Activated CD4-positive, alpha-beta memory T cell treated with anti-CD3 and anti-CD28 coated beads, Interleukin-2, amount 10 ng/mL, durations not matched to agents 7 days and 5 days (primary cell): ENCODE measurements at places on chromosomes 2 and 18.

GRCh38 chr2:178428396-178428806 lies 22.6 kb downstream of the PRKRA start:
- no peak for DNase-seq

DNA sequence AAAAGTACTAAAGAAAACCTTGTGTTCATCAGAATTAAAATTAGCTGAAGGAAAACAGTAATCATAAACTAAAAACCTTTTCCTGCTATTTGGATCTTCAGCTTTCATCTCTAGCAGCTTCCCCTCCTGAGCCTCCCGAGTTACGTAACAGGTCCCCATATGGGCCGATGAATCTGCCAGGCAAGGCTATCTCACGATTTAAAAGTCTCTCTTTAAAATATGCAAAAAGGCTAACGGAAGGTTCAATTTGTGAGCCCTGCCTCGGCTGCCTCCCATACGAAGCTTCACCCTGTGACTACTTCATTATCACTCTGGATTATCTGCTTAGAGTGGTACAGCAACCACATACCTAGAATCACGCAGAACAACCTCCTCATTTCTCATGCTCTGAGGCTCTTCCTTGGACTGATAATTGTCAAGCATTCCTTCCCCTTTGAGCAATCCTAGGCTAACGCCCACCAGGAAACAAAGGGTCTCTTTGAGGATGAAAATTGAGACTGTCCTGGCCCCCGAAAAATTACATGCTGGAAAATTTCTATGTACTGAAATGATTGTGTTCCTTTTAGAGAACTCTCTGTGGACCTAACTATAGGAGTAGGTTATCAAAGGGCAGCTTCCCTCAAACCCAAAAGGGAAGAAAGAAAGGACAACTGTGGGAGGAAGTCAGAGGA lies 147.4 kb downstream of the ZEB2 start:
- no peak for DNase-seq

DNA sequence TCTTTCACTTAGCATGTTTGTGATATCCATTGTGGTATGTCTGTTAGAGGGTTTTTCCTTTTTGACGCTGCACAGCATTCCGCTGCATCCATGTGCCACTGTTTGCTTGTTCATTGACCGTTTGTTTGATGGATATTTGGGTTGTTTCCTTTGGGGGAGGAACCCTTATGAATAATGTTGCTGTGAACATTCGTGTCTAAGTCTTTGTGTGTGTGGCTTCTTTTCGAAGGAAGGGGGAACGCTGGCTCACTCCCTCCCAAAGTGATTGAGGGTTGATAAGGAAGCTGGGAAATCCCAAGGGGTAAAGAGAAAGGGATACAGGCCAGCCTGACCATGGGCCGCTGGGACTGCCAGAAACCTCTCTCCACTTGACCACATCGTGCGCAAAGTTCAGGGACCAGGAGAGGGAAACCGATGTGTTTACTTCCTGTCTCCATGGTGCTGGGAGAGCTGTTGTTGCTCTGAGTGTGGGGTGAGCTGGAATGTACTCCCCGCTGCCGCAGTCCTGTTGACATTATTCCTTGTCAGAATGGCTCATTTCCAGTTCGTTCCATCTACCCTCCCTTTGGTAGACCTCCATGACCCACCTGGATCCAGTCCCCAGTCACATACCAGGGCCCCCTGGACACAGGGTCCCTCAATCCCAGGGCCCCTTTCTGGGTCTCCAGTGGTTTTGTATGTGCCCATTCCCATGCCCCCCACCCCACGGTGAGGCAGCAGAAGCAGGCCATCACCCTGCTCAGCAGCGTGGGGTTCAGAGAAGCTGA lies 39.6 kb downstream of the HS1BP3 start:
- no peak for DNase-seq

GRCh38 chr2:160968183-160968582 lies 192.0 kb upstream of the TANK start:
- no peak for DNase-seq

GRCh38 chr2:73337828-73338227 lies 44.5 kb upstream of the EGR4 start:
- DNase-seq = no peak

GRCh38 chr2:7913974-7914373 lies 767.9 kb upstream of the ID2 start:
- no peak for DNase-seq

GRCh38 chr2:132860220-132860619 lies 190.2 kb upstream of the LYPD1 start:
- DNase-seq = no peak

- peak; percentile 6 for DNase-seq
These were observed 10.8 kb upstream of the SDC1 start for GRCh38 chr2:20235655-20236305.

GRCh38 chr2:111121028-111121827 lies 514 bp downstream of the BCL2L11 start:
- peak; percentile 58 for DNase-seq

GRCh38 chr2:174052584-174052976 lies 87.4 kb upstream of the SP3 start:
- DNase-seq = no peak

GRCh38 chr2:200471324-200471848 lies 38.5 kb downstream of the KCTD18 start:
- peak; percentile 42 for DNase-seq

DNA sequence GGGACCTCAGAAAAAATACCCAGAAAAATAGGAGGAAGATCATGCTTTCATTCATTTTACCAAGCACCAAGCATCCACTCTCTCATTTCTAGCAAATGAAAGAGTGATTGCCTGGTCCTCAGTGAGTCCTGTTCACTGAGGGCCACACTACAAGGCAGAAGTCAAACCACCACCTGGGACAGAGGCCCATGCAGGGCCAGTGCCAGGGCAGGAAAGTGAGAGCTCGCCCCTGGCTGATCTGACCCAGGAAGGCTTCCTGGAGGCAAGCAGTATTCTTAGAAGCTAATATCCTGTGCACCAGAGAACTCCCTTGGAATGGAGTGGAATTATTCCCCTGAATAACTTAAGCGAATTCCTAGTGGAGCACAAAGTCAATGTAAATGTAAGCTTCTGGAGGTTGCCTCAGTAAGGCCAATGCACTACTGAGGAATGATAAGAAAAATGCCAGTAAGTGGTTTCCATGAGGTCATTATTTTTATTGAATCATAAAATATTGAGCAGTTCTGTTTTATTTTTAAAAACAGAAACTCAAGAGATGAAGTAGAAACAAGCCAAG lies 191.6 kb upstream of the ID2 start:
- no peak for DNase-seq

- peak; percentile 20 for DNase-seq
These were observed 30.2 kb upstream of the RAB11FIP5 start for GRCh38 chr2:73142937-73143336.

- DNase-seq = no peak
These were observed 8.2 kb upstream of the KCTD1 start for GRCh38 chr18:26556573-26556972.

- DNase-seq = no peak
These were observed 69.1 kb upstream of the NFATC1 start for GRCh38 chr18:79326413-79327198.

GRCh38 chr18:79733986-79734770 lies 54.6 kb downstream of the CTDP1 start:
- DNase-seq = no peak

DNA sequence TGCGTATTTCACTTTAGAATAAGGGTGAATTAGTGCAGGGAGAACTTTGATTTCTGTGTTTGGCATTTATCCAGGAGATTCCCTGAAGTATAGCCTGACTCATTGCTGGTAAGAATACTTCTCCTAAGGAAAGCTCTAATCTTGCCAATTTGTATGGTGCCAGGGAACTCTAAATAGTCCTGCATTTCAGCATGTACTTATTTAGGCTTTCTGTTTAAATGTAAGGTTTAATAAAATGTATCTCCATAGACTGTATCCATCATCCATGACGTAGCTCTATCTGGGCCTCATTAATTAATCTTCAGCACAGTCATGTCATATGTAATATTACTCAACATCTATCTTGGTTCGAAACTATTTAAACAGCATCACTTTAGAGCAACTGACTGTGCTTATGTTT lies 127.7 kb downstream of the DOK6 start:
- DNase-seq = no peak

GRCh38 chr2:145777297-145777696 lies 1257.4 kb upstream of the ZEB2 start:
- no peak for DNase-seq

GRCh38 chr2:172836347-172836821 lies 100.7 kb downstream of the RAPGEF4 start:
- DNase-seq = no peak

DNA sequence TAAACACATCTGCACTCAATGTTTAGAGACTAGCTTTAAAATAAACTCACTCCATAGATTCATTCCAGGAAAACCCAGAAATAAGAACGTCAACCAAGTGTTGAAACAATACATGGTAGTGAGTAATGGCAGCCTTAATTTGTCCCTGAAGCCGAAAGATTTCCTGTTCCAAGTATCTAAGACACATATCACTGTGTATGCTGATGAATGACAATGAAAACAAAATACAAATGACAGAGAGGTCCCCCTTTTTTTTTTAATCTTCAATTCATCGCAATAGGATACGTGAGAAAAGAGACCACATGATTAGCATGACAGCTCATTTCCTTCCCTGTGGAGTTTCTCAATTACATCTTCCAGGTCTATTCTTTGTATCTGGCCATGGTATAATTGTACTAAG lies 160.5 kb upstream of the STK17B start:
- DNase-seq = no peak

GRCh38 chr2:21441442-21441841 lies 317.7 kb downstream of the TDRD15 start:
- no peak for DNase-seq

DNA sequence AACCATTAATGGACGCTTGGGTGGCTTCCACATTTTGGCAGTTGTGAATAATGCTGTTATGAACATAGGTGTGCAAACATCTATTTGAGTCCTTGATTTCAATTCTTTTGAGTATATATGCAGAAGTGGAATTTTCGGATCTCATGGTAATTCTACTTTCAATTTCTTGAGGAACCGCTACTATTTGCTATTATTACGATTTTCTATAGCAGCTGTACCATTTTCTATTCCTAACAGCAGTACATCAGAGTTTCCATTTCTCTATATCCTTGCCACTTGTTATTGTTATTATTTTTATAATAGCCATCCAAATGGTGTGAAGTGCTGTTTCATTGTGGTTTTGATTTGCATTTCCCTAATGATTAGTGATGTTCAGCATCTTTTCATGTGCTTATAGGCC lies 69.5 kb downstream of the KIF5C start:
- no peak for DNase-seq

- DNase-seq = no peak
These were observed 80.4 kb downstream of the STPG4 start for GRCh38 chr2:47074691-47075090.

DNA sequence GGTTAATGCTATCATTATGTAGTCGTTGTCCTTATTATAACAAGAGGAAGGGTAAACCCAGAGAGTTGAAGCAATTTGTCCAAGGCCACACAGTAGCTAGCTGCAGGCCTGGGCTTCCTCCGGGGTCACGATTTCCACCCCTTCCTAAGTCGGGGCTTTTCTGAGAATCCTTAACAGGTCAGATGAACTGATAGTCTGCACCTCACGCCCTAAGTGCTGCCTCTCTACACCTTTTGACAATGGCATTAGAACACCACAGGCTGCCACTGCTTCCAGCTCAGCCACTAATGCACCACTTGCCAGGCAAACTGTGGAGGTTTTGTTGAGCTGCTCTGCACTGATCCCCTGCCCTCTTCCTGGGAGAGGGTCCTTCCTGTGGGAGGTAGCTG lies 37.7 kb downstream of the FOSL2 start:
- peak; percentile 51 for DNase-seq

- DNase-seq = no peak
These were observed 82.5 kb upstream of the GULP1 start for GRCh38 chr2:188209218-188209617.

- DNase-seq = no peak
These were observed 52.1 kb upstream of the LAPTM4A start for GRCh38 chr2:20103530-20103929.

- no peak for DNase-seq
These were observed 7.6 kb upstream of the THOC1 start for GRCh38 chr18:275486-275885.
